CD8-positive, alpha-beta memory T cell (primary cell): ENCODE measurements at places on chromosomes 11 and 22. TPM values are rescaled to one million over a fixed set of nuclear protein-coding genes. Genes with fewer than 3 reads are reported as not detected.

DNA sequence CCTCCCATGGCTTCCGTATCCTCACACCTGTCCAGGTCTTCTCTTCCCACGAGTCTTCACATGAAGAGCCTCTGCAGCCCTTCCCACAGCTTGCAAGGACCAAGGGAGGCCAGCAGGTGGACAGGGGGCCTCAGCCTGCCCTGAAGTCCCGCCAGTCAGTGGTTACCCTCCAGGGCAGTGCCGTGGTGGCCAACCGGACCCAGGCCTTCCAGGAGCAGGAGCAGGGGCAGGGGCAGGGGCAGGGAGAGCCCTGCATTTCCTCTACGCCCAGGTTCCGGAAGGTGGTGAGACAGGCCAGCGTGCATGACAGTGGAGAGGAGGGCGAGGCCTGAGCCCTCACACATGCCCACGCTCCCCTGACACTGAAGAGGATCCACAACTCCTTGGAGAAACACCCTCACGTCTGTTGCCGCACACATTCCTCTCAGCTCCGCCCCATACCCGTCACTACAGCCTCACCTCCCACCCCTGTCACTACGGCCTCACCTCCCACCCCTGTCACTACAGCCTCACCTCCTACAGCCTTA is 8.3 kb downstream of the SSH3 start:
- peak; percentile 24 for DNase-seq

- DNase-seq, result no peak
Observed at GRCh38 chr11:126925321-126926093, 75.1 kb downstream of the KIRREL3 start.

DNA sequence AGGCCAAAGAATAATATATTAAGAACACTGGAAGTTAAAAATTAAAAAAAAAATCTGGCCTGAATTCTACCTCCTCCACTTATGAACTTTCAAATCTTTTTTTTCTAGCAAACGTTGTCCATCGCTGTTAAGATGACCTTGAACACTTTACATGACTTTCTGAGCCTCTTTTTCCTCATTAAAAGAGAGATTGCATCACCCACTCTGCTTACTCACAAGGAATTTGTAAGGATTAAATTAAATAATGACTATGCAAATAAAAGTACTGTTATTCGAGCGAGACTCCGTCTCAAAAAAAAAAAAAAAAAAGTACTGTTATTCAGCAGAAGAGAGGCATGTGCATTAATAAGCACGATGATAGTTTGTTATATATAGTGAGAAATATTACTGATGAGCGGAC is 285.1 kb upstream of the CCDC90B start:
- DNase-seq, result no peak

GRCh38 chr11:788953-789940 is 643 bp downstream of the CEND1 start:
- no peak for DNase-seq

- DNase-seq, result peak; percentile 33
Observed at GRCh38 chr22:39254789-39255298, 10.1 kb upstream of the PDGFB start.

- no peak for DNase-seq
Observed at GRCh38 chr11:67651976-67652781, 1.6 kb upstream of the ACY3 start.

GRCh38 chr11:70099578-70100279 is 21.6 kb downstream of the ANO1 start:
- no peak for DNase-seq

GRCh38 chr11:67996622-67997474 is 7.0 kb downstream of the UNC93B1 start:
- DNase-seq, result peak; percentile 20

DNA sequence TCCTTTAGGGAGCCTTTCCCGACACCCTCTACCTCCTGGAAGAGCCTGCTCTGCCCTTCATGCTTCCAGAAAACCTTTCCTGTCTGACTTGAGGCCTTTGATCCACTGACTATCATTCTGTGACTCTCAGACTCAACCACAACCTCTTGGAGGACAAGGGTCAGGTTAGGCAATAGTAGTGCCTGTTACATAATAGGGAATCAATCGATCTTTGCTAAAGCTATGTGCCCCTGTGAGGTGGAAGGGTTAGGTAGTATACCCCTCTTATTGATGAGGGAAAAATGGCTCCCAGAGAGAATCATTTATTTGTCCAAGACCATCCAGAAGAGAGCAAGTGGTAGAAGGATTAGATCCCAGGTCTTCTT is 16.2 kb downstream of the KCNC1 start:
- no peak for DNase-seq

DNA sequence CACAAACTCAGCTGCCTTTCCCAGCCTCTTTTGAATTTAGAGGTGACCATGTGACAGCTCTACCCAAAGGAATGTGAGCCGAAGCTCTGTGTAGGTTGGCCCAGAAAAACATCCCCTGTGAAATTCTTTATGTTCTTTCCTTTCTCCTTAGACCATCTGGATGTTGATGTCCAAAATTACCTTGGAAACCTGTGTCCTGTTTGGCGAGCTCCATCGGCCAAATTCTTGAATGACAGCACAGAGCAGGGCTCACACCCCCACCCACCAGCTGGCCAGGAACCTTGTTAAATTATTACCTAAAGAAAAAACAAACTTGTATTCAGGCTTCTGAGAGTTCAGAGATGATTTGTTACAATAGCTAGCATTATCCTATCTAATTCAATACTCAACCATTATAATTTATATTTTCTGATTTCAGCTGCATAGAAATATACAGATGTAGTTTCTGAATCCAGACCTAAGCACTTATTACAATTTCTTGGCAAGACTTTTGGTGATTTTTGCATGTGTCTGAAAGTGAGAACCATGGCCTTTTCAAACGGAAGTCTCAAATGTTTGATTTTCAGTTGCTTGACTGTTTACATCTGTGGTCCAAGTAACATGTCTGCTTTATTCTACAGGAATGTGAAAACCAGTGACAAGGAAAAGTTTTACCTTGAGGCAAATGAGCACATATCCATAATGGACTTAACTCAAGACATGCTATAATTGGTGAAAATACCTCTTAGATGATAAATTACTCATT is 554.2 kb downstream of the NTM start:
- no peak for DNase-seq

DNA sequence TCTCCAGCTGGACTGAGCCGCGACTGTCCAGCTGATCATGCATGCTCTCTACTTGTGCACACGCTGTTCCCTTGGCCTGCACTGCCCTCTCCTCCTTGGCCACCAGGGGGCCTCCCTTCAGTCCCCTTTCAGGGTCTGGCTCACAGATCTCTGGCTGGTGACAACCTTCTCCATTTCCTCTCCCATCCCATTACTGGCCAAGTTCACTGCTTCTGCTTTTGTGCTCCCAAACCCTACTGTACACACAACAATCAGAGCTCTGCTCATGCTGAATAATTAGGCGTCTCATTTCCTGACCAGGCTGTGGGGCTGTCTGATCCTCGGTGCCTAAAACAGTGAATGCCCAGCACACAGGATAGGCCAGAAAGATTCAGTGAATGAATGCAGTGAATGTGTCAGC is 224.0 kb upstream of the NARS2 start:
- no peak for DNase-seq

The ASCL2 gene
- 0.22 TPM for total RNA-seq

The CENPM gene
- total RNA-seq, result 73.2 TPM

The SLC22A12 gene
- not detected for total RNA-seq

The MS4A3 gene
- total RNA-seq, result not detected

The OR5B21 gene
- 0.55 TPM for total RNA-seq

The OR56A1 gene
- not detected for total RNA-seq
